NB4 (cell line): ENCODE measurements at places on chromosomes 1 and 21.

DNA sequence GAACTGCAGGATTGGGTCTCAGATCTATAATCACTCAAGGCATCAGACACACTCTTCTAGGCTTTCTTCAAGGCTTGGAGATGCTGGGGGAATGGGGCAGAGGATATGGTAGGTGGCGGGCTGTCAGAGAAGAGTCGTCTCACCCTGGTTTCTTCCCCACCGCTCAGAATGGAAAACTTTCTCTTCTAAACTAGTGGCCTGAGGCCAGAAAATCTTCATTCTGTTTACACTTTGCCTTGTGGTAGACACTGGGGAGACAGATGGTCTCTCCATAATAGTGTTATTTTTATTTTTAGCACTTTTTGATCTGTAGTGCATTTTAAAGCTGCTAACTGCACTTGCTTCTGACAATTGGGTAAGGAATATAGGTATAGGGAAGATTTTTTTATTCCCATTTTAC is 2.6 kb downstream of the PRELP start:
- DNase-seq, result no peak

- peak; percentile 72 for DNase-seq
These were observed at the start of gene KIF26B for GRCh38 chr1:245154429-245155271. KIF26B (plus strand) TSS chr1:245154985; CDS start chr1:245155425, 440 bp downstream.

- no peak for DNase-seq
These were observed 26.7 kb upstream of the ZNHIT6 start for GRCh38 chr1:85734931-85735330.

DNA sequence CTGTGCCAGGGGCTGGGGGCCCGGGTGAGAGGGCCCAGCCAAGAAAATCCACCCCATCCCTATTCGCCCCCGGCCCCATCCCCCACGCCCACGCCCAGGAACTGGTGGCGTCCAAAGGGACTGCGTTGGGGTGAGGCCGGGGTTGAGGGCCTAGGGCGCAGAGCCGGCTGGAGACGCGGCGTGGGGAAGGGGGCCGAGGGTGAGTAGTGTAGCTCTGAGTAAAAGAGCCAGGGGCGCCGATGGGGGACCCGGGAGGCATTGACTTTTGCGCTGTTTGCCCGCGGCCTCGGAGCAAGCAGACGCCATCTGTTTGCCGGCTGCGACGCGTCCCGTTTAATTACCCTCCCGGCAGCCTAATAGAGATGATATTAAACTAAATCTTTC is 3.5 kb upstream of the DMRTA2 start:
- DNase-seq, result no peak

DNA sequence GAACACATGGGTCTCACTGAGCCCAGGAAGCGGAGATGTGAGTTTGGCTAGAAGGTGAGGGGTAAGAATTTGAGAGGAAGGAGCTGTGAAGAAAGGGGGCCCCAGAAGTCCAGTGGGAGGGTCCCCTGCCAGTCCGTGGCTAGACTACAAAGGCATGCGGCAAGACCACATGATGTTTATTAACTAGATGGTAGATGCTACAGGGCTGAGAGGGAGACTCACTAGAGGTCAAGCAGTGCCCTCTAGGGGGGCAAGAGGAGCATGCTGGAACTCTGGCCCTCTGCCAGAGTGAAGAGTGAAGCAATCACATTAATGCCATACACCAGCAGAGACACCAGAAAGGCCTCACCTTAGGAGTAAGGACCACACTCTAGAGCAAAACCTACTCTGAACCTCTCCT is 12.2 kb downstream of the KIAA0319L start:
- peak; percentile 88 for DNase-seq

- no peak for DNase-seq
These were observed 3.3 kb upstream of the EPHA2 start for GRCh38 chr1:16158993-16159831.

GRCh38 chr1:182795563-182796228 is 6.1 kb downstream of the NPL start:
- peak; percentile 89 for DNase-seq

DNA sequence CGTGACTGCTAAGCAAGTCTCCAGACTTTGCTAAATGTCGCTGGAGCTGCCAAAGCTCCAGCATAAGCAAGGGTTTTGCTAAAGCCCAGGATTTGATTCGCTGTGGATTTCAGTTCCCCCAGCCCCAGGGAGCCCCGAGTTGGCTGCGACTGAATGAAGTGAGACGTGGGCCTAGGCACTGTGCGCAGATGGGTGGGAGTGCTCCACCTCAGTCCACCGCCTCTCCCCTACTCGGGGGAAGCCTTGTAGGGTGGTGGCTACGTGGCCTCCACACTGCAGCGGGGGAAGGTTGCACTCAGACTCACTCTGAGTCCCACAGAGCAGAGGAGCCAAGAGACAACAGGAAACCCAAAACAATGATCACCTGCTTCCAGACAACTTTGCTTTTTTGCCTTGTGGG is 397.8 kb upstream of the VAMP3 start:
- DNase-seq, result no peak

GRCh38 chr1:202713110-202713509 is 2.9 kb upstream of the SYT2 start:
- DNase-seq, result no peak
